ENCODE measurements at places on chromosomes 1 and 21.

- H3K4me1 ChIP-seq = peaks cover 6% of the 10 kb centered on the region
- no peak overlapping the region for H3K27ac ChIP-seq
- no peaks in the 10 kb centered on the region for H3K27me3 ChIP-seq
- no peak for DNase-seq
Observed at GRCh38 chr1:178196631-178197030, 102.7 kb downstream of the RASAL2 start.

GRCh38 chr1:33219886-33220661, 36.2 kb upstream of the ZNF362 start:
- no peak overlapping the region for H3K27ac ChIP-seq
- no peaks in the 10 kb centered on the region for H3K36me3 ChIP-seq
- DNase-seq = peak; percentile 58
- no peaks in the 10 kb centered on the region for H3K27me3 ChIP-seq
- H3K4me3 ChIP-seq = no peak overlapping the region

DNA sequence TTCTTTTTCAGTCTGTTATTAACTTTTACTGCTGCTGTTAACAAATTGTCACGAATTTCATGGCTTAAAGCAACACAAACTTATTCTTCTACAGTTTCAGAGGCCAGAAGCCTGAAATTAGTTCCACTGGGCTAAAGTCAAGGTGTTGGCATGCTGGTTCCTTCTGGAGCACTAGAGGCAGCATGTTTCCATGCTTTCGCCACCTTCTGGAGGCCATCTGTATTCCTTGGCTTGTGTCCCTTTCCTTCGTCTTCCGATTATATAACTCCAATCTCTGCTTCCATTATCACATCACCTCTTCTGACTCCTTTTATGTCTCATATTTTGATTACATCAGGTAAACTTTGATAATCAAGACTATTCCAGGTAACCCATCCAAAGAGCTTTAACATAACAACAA, 1742.1 kb downstream of the BRINP3 start:
- no peaks in the 10 kb centered on the region for H3K36me3 ChIP-seq
- no peaks in the 10 kb centered on the region for H3K27me3 ChIP-seq
- no peaks in the 10 kb centered on the region for H3K4me1 ChIP-seq
- no peak overlapping the region for H3K27ac ChIP-seq

GRCh38 chr1:92461364-92462097, 25.2 kb downstream of the GFI1 start:
- H3K36me3 ChIP-seq = no peaks in the 10 kb centered on the region
- DNase-seq = peak; percentile 7
- no peaks in the 10 kb centered on the region for H3K27me3 ChIP-seq
- no peak overlapping the region for H3K27ac ChIP-seq

DNA sequence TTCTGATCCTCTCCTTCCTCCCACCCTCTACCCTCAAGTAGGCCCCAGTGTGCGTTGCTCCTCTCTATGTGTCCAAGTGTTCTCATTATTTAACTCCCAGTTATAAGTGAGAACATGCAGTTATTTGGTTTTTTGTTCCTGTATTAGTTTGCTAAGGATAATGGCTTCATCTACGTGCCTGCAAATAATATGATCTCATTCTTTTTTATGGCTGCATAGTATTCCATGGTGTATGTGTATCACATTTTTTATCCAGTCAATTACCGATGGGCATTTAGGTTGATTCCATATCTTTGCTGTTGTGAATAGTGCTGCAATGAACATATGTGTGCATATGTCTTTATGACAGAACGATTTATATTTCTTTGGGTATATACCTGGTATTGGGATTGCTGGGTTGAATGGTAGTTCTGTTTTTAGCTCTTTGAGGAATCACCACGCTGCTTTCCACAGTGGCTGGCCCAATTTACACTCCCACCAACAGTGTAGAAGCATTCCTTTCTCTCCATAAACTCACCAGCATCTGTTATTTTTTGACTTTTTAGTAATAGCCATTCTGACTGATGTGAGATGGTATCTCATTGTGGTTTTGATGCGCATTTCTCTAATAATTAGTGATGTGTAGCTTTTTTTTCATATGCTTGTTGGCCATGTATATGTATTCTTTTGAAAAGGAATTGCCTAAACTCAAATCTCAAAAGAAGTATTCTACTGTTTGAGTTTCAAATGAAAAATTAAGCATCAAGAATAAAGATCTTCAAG, 116.9 kb downstream of the ETS2 start:
- H3K4me3 ChIP-seq = no peak overlapping the region
- DNase-seq = no peak

DNA sequence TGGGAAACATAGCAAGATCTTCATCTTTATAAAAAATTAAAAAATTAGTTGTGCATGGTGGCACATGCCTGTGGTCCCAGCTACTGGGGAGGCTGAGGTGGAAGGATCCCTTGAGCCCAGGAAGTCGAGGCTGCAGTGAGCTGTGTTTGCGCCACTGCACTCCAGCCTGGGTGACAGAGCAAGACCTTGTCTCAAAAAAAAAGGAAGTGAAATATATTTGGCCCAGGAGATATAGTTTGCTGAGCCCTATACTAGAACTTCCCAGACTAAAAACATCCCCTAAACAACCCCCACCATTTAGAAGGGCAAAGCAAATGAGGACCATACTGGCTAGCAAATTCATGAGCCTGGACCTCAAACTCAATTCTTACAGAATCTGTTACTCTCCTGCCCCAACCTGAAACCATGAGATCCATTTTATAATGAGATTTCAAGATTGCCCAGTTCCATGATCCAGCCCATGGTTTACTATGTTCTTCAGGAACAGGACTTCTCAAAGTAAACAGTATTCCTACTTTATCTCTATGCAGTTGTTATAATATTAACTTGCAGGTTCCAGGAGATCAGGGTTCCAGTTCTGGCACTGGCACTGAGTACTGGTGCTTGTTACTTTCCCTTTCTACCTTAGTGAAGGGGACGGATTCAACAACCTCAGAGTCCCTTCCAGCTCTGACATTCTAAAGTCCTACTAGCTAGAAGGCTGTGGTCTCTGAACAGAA, 48.9 kb upstream of the TADA1 start:
- H3K36me3 ChIP-seq = no peaks in the 10 kb centered on the region
- no peak overlapping the region for H3K27ac ChIP-seq
- no peaks in the 10 kb centered on the region for H3K4me1 ChIP-seq
- H3K27me3 ChIP-seq = peaks cover 35% of the 10 kb centered on the region
- H3K4me3 ChIP-seq = no peak overlapping the region

GRCh38 chr1:153375511-153375910, at the start of gene S100A12:
Gene S100A12 (minus strand): TSS chr1:153375621. CDS start chr1:153374592, 1,029 bp downstream.
- DNase-seq = peak; percentile 92
- H3K4me3 ChIP-seq = no peak within 1 kb of the TSS
- H3K27me3 ChIP-seq = peaks cover 23% of the 10 kb centered on the region
- H3K4me1 ChIP-seq = peaks cover 11% of the 10 kb centered on the region
- no peak within 1 kb of the TSS for H3K27ac ChIP-seq
- H3K36me3 ChIP-seq = no peaks in the 10 kb centered on the region

DNA sequence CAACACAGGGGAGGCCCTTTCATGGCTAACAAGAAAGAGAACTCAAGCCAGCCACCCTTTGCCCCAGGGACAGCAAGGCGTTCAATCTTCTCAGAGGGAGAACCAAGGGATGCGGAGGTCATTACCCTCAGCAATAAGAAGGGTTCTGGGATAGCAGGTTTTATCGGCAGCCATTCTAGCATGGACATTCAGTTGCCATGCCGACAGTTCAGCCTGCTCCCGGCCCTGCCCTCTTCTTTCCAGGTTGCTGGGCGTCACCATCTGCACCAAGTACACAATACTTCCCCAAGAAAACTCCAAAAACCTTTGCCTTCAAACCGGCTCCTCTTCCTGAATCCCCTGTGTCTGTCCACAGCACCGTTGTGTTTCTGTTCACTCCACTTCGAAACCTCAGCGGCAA, 47.1 kb downstream of the SYT2 start:
- H3K4me1 ChIP-seq = no peaks in the 10 kb centered on the region
- H3K36me3 ChIP-seq = no peaks in the 10 kb centered on the region
- peaks cover 21% of the 10 kb centered on the region for H3K27me3 ChIP-seq
- no peak overlapping the region for H3K4me3 ChIP-seq
- H3K27ac ChIP-seq = no peak overlapping the region
- DNase-seq = no peak

DNA sequence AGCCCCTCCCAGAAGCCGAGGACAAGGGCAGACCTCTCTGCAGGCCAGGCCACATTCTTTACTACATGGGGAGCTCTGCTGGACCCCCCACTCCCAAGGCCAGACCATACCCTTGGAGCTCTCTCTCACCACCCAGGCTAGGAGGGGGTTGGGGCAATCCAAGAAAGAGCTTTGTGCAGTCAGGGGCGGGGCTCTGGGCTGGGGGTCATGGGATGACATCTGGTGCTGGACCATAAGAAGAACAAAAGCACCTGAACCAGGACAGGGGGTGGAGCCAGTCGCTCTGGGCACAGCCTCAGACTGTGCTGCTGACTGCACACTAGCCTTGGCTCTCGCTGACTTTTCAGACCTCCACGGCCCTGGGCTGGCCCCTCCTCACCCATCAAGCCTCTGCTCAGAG, 23.1 kb upstream of the AJAP1 start:
- H3K36me3 ChIP-seq = no peaks in the 10 kb centered on the region
- no peak overlapping the region for H3K4me3 ChIP-seq
- no peak for DNase-seq
- no peaks in the 10 kb centered on the region for H3K27me3 ChIP-seq

Data from GM23248 (cell line).